ENCODE measurements at places on chromosomes 3 and 15.

- DNase-seq: no peak
Measured at GRCh38 chr3:14943042-14943441, 4.3 kb upstream of the NR2C2 start.

GRCh38 chr3:131960324-131960723, 74.5 kb downstream of the CPNE4 start:
- no peak for DNase-seq

- DNase-seq: no peak
Measured at GRCh38 chr15:88995449-88995848, 82.3 kb upstream of the MFGE8 start.

- DNase-seq: no peak
Measured at GRCh38 chr3:169999433-169999832, 32.8 kb downstream of the SEC62 start.

- no peak for DNase-seq
Measured at GRCh38 chr15:89089316-89090230, 1.3 kb downstream of the ABHD2 start.

DNA sequence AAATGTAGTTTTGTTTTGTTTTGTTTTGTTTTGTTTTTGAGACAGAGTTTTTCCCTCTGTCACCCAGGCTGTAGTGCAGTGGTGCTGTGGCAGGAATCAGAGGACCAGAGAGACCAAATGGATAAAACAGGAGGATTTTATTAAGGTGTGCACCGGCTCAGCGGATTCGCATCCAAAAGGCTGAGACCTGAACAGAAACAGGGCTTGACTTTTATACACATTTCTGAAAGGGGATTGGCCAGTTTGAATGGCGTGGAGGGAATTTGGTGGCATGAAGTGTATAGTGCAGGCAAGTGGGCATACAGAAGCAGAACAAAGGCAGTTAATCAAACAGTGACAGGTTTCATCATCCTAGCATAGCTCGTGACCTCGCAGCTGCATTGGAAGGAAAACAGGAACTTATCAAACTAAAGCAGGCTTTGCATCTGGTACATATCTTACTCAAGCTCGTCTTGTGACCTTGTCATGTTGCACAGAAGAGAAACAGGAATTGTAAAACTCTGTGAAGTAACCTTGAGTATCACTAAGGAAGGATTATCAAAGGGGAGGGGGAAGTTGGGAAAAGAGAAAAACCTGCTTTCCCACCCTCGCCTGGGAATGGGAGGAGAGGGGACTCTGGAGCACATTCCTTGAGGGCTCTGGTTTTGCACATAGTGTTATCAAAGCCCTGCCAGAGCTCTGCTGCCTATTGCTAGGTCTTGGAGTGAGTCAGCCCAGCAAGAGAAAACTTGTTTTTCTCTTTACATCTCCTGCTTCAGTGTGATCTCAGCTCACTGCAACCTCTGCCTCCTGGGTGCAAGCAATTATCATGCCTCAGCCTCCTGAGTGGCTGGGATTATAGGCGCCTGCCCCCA, 38.5 kb downstream of the C3orf62 start:
- no peak for DNase-seq

DNA sequence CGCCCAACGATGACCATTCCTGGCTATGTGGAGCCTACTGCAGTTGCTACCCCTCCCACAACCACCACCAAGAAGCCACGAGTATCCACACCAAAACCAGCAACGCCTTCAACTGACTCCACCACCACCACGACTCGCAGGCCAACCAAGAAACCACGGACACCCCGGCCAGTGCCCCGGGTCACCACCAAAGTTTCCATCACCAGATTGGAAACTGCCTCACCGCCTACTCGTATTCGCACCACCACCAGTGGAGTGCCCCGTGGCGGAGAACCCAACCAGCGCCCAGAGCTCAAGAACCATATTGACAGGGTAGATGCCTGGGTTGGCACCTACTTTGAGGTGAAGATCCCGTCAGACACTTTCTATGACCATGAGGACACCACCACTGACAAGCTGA, 22.6 kb upstream of the BSN start:
- no peak for DNase-seq

DNA sequence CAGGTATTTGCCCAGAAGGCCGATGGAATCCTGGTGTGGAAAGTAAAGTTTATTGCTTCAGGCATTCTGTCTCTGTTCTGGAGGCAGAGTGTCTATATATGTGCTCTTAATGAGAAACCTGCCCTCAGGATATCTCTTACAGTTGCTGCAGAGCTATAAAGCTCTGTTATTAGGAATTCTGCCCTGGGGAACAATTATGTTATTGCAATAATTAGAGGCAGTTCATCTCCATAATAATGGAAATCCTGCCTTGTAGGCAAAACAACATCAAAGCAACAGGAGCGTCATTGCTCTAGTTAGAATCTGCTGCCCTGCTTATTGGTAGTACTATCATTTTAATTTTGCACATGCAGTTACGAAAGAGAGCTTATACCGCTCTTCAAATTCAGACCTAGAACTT, 175.6 kb downstream of the IL5RA start:
- DNase-seq: no peak

GRCh38 chr15:58241872-58242271, 103.7 kb downstream of the AQP9 start:
- DNase-seq: no peak

DNA sequence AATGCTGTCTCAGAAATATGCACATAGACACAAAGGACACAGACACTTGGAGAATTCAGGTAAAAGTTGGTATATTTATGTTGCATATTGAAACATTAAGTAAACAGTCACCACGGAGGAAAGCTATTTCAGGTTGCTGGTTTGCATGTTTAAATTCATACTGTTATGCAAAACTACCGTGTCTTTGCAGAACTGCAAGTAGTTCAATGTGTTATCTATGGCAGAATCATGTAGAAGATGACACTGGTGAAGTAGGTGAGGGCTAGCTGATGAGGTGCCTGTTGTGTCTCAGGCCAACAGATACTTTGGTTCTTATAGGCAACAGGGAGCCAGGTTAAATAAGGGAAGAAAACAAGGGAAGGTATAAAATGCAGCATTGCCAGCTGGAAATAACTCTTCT, 511.3 kb downstream of the DIPK2A start:
- no peak for DNase-seq

- no peak for DNase-seq
Measured at GRCh38 chr3:16460886-16461285, 52.6 kb downstream of the RFTN1 start.

- DNase-seq: no peak
Measured at GRCh38 chr3:123044981-123045763, 17.6 kb upstream of the SEMA5B start.

DNA sequence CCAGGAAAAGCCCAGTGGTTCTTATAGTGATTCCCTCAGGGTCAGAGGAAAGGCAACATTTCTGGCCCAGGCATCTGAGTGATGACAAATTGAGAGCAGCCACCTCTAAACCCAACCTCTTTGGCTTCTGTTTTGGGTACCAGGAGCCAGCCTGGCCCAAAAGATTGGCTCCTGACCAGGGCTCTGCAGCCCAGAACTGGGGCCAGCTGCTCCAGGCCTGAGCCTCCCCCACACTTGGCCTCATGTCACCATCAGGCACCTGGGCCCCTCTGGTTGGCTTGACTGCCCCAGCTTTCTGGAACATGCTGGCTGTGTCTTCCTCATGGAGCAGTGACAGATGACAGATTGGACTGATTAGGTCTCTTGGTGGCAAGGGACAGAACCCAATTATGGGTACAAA, 26.0 kb upstream of the HCN4 start:
- DNase-seq: no peak

DNA sequence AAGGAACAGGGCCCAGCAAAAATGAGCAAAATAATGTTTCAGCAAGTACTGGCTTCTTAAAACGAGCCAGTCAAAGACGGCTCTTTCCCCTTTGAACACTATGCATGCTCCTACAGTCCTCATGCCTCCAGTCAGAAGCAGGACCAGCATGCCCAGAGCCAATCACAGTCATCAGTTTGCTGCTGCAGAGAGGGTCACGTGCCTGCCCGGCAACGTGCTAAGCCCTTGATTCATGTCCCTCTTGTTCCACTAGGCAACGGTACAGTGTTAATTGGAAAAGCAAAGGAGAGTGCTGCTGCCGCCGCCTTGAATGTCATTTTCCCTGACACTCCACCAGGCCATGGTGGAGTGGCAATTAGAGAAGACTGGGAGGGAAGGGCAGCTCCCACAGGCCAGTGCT, 500.1 kb downstream of the OCA2 start:
- no peak for DNase-seq

GRCh38 chr3:33831053-33831452, 32.6 kb downstream of the PDCD6IP start:
- no peak for DNase-seq

- DNase-seq: no peak
Measured at GRCh38 chr3:148970271-148970670, 21.1 kb upstream of the GYG1 start.

DNA sequence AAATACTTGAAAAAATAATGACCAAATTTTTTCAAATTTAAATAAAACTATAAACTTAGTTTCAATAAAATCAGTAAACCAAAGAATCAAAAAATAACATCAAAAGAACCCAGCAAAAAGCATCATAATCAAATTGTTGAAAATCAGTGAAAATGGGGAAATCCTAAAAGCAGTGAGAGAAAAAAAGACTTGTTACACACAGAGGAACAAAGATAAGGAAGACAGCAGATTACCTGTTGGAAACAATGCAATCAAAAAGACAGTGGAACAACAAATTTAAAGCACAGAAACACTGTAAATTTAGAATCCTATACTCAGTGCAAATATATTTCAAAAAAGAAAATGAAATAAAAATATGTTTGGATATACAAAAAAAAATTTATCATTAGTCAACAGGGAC, 156.2 kb upstream of the LMCD1 start:
- no peak for DNase-seq

GRCh38 chr15:72131922-72132321, 13.7 kb downstream of the SENP8 start:
- no peak for DNase-seq

- DNase-seq: no peak
Measured at GRCh38 chr15:38307861-38308641, 55.4 kb downstream of the SPRED1 start.

DNA sequence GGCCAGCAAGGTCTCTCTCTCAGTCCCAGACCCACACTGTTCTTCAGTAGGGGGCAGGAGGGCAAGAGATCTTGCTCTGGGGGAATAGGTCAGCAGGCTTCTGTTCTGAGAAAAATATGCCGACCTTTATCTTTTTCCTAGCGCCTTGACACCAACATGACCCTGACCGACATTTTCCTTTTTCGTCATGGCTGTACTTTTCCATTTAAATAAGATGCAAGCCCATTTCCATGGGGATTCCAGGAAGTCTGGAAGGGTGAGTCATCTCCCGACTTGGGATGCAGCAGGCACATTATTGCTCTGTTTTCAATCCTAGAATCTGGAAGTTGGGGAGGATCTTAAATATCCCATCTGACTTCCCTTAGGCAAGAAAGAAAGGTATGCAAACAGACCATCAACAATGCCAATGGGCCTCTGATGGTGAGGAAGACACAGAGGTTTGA, 261.5 kb upstream of the LRTM1 start:
- DNase-seq: no peak
